ENCODE measurements at places on chromosomes 7 and 10.

DNA sequence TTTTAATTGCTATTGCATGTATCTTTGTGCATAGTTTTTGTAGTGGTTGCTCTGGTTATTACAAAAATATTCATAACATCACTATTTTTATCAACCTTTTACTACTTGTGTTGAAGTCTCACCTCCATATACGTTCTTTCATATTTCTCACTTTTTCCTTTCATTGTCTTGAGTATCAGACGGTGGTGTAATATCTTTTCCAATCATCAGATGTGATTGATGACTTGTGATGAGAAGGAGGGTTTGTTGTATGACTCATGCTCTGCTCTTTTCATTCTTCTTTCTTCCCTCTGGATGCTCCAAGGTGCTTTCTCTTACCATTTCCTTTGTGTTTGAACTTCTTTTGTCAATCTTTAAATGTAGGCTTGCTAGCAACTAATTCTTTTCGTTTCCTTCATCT lies 310.2 kb downstream of the TNS3 start:
- DNase-seq, result no peak

GRCh38 chr10:25934621-25935139 lies 651 bp downstream of the MYO3A start:
- DNase-seq, result no peak

GRCh38 chr7:44538798-44539668 lies 2.1 kb downstream of the NPC1L1 start:
- DNase-seq, result no peak

- DNase-seq, result no peak
Observed at GRCh38 chr7:11767148-11767547, 64.8 kb downstream of the THSD7A start.

GRCh38 chr10:97718659-97719142 lies 5.2 kb downstream of the MARVELD1 start:
- no peak for DNase-seq

GRCh38 chr7:26631601-26632000 lies 232.8 kb downstream of the SKAP2 start:
- DNase-seq, result no peak

DNA sequence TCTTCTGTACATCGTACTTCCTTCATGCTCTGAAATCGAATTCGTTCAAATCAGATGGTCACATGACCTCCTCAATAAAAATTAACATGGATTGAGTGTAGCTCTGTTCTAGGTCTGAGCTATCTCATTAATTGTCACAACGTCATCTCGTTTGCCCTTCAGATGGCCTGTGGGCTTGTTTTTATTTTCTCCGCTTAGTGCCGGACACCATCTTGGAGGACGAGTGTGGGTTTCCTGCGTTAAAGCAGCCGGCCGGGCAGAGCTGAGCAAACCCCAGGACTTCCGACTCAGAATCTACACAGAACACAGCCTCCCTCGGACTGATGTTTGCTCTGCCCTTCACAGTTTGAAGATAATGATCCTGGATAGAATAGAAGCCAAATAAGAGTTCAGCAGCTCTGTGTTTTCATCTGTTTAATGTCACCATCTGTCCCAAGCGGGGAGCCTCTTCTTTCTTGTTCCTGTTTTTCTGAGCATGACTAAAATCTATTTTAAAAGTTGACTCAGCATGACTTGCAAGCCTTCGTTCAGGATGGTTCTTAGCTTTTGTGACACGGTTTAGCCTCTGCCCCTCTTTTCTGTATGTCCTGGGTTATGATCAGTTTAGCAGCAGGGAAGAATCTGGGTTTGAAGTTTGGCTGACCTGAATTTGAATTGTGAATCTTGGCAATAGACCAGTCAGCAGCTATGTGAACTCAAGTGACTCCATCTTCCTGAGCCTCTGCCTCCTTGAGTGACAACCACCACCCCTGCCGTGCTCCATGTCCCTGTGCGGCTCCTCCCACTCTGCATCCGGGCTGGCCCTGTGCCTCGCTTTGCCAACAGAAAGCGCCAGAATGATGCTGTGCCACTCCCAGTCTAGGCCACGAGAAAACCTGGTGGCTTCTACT lies 30.6 kb upstream of the GALNTL5 start:
- no peak for DNase-seq

- no peak for DNase-seq
Observed at GRCh38 chr10:30494558-30494957, 60.6 kb downstream of the MAP3K8 start.

DNA sequence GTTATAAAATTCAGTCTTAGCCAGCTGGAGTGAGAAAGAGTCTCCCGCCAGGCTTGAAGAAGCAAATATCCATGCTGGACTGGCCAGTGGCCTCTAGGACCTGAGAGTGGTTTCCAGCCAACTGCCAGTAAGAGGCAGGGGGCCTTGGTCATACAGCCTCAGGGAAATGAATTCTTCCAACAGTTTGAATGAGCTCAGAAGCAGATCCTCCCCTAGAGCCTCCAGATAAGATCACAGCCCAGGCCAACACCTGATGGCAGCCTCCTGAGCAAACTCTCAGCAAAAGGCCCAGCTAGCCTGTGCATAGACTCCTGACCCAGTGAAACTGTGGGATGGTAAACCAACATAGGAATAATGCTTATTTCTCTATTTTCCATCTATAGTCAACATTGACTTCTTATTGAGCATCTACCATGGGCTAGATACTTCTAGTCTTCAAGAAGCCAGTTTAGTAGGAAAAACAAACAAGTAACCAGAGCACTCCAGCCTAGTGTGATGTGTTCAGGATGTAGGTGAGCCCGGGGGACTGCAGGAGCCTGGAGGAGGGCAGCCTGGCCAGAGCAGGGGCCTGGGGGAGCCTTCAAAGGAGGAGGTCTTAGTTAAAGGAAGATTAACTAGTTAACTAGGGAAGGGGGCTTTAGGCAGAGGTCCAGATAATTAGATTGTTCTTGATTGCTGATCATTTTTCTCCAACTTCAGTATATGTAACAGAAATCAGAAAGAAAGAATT lies 115.4 kb upstream of the ADO start:
- no peak for DNase-seq

DNA sequence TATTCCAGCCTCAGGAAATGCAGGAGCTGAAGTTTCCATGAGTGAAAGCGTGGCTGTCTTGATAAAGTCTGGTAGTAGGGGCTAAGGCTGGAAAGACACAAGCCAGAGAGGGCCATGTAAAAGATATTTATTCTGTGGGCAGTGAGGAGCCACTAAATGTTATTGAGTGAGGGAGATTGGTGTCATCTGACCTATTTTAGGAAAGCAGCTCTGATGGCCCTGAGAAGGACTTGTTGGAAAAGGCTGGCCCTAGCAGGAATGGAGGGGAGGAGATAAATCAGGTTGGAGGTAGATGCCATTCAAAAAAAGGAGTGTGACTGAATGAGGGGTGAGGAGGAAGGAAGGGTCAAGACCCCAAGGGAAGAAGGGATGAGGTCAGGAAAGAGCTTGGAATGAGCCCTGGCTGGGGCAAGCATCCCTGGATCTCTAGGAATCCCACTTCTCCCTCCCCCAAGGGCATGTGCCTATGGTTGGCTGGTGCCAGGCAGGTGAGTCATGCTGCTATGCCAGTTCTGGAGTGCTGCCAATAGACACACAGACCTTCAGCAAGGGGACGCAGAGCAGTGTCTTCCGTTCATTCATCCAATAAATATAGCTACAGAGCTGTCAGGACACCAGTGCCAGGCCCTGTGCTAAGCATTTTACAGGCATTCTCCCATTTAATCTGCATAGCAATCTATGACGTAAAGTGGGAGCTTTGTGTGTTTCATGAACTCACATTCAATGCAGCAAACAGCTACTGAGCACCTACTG lies 2.0 kb downstream of the ANKRD2 start:
- DNase-seq, result peak; percentile 98

GRCh38 chr7:133750287-133750686 lies 376.9 kb upstream of the LRGUK start:
- DNase-seq, result no peak

DNA sequence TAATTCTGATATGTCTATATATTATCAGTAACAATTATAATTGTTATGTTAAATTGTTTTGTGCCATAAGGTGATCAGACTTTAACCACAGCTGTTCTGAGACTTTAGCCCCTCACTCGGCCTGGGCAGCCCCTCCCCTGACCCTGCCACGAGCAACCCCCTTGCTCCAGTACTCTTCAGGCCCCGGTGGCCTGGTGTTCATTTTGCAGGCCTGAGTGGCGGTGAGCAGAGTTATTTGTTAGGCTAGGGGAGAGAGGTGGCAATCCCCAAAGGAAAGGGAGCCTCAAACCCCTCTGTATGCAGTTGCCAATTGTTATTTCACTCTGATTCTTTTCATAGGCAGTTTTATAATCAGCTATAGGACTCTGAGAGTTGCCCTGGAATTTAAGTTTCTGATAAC lies 22.9 kb upstream of the CREB3L2 start:
- DNase-seq, result no peak

GRCh38 chr7:117630907-117631564 lies 151.2 kb downstream of the CFTR start:
- no peak for DNase-seq

GRCh38 chr10:19209319-19209718 lies 160.7 kb downstream of the MALRD1 start:
- DNase-seq, result no peak
